CD4-positive, alpha-beta T cell treated with Interferon alpha-2 for 1 hour (primary cell): ENCODE measurements at places on chromosomes 11 and 22.

DNA sequence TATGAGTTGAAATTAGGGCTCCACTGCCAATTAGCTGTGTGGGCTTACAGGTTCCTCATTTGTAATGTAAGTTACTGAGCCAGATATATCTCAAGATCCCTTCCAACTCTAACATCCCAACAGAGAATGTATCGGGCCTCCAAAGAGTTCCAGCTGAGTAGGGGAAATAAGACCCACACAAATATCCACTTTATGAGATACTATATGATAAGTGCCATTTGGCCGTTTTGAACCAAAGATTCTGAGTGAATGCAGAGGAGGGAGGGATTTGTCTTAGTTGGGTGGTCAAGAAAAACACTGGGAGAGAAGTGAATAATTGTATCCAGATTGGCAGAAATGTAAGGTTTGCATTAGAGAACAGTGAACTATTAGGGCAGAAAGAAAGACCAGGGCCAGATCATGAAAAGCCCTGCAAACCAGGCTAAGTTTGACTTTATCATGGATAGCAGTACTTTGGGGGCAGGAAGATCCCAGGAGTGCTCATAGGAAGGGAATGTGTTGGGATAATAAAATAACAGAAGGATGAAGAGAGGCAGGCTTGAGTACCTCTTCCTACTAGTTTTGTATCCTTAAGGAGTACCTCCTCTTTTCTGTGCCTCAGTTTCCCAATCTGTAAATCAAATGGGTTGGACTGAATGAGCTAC lies 63.9 kb downstream of the RPL27A start:
- DNase-seq, result no peak

DNA sequence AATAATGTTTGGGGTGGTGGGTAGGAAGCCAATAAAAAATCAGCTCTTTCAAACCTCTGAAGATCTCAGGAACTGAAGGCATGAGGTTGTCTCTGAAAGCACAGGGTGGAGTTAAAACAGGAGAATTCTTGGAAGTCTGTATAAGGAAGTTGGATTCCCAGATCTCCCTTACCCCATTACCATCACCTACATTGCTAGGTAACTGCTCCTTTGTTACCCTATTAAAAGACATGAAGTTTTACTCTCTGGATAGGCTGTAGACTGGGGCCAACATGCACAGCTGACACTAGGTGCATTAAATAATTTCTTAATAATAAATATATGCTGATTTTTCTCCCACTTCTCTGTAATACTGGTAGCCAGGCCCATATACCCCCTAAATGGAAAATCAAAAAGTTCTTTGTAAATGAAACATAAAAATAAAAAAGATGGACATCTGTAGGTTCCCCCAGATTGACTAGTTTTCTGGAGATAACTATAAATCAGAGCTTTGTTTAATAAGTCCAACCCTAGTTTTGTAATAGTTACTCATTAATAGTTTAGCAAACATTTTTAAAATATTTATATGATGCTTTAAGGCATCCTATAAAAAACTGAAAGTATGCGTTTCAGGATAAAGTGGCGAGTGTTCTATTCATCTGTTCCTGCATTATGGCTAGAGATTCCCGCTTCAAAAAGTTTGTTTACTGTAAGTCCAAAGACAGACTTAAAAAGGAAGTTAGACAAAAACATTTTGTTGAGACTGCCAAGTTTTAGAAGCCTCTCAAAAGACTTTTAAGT lies 63.8 kb downstream of the KIF18A start:
- no peak for DNase-seq

DNA sequence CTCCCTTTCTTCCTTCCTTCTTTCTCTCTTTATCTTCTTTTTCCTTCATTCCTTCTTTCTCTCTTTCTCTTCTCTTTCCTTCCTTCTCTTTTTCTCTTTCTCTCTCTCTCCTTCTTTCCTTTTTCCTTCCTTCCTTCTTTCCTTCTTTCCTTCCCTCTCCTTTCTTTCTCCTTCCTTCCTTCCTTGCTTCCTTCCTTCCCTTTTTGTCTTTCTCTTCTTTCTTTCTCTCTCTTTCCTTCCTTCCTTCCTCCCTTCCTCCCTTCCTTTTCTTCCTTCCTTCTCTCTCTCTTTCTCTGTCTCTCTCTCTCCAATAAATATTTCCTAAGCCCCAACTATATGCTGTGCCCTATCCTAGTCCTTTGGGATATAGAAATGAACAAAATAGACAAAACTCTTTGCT lies 60.5 kb downstream of the CACNG2 start:
- no peak for DNase-seq

DNA sequence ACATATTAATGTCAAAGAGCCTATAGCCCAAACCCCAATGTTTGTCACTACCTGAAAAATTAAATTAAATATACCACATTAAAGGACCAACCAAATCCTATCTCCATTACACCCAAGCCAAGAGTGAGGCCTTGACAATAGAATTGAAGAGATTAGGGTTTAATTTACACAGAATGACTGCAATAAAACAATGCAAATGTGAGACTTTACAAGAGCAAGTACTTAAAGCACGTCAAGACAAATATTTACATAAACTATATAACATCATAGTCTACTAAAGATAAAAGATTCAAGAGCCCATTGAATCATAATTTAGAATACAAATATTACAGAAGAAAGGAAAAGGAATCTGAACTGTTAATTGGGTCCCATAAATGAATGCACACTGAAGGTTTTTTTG lies 85.6 kb downstream of the CADM1 start:
- no peak for DNase-seq

GRCh38 chr11:96235751-96236150 lies 107.2 kb downstream of the MAML2 start:
- no peak for DNase-seq

GRCh38 chr11:10770626-10771254 lies 19.7 kb downstream of the CTR9 start:
- DNase-seq, result no peak

- no peak for DNase-seq
Observed at GRCh38 chr11:107271425-107271824, 186.2 kb downstream of the CWF19L2 start.

DNA sequence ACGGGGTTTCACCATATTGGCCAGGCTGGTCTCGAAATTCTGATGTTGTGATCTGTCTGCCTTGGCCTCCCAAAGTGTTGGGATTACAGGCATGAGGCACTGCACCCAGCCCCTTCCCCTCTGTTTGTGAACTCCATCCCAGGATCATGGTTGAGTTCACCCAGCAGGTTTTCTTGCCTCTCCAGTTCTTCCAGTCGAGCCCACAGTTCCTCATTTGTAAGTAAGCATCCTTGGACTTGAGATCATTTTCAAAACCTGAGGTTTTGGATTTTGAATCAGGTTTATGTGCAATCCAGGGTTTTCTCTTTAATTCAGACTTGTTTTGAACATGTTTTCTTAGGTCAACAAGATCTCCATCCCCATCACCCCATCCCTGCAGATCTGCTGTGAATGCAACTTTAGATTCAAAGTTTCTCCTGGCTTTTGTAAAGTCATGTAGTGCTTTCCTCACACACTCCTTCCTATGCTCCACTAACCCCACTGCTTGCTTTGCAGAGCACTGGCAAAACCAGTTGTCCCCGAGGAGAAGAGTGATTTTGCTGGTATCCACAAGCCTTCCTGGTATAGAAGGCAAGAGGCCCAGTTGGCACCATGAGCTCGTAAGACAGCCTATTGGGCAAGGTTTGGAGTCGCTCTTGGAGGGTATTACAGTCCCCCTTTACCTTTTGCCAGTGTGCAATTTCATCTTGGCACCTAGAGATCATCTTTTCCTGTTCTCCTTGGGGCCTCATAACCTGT lies 14.7 kb upstream of the VPREB1 start:
- DNase-seq, result no peak

DNA sequence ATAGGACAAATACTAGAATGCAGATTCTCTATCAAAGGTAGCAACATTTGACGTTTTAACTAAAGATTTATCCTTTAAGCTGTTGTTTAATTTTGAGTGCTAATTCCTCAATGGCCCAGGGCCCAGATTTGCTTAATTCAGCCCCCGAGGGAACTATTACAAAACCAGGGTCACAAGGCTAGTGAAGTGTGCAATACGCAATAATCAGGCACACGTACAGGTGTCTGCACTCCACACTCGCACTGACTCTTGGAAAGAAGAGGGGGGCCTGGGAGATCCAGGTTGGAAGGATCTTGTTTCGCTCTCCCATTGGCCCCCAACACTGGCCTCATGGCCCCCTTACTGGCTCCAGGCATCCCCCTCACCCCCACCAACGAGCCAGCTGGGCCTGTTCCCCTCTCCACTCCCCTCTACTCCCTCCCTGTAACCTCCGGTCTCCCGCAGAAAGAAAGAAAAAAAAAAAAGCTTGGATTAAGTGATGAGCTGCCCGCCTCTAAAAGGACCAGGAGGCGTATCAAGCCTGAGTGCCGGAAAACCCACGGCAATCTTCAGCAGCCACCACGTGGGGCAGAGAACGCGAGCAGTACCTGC lies 2.2 kb upstream of the KIRREL3 start:
- no peak for DNase-seq

DNA sequence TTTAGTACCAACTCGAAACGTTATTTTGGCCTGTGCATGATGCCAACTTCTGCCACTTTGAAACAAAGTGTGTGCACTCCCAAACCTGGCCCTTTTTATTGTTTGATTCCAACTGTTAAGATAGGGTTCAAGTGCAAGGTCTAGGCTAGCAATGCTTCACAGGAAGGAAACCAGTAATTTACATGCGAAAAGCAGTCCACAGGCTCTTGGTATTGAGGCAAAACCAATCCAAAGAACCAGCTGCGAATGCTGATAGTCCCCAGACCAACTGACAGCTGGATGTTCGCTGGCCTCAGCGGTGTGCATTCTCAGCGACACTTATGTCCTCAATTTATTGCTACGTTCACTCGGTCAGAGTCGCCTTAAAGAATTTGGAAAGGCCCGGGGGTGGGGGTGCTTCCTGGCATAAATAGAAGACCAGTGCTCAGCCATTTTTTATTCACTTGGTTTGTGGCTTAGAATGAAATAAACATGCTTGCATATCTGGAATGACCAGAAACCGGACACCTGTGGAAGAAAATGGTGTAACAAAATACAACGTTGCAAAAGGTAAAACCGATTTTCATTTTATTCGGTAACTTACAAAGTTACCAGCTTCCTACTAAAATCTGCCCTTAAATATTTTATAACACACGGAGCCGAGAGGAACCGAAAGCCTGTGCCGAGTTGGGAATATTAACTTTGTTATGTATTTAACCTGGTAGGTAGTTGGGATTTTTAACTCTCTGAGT lies 1.6 kb downstream of the CPT1A start:
- DNase-seq, result no peak

- no peak for DNase-seq
Observed at GRCh38 chr11:75279273-75279672, 38.7 kb downstream of the TPBGL start.

DNA sequence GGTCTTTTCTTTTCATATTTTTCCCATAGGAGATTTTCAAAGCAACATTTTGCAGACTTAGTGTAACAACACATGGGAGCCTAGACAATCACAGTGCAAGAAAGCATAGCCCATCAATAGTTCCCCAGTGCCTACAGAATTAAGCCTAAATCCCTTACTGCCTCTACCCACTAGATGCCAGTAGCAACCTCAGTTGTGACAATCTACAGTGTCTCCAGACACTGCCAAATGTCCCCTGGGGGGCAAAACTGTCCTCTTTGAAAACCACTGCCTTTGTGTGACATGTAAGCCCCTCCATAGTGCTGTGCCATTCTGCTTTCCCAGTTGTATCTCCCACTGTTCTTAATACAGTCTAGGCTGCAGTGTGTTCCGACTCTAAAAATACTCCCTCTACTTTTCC lies 1329.0 kb downstream of the LRRC4C start:
- DNase-seq, result no peak

DNA sequence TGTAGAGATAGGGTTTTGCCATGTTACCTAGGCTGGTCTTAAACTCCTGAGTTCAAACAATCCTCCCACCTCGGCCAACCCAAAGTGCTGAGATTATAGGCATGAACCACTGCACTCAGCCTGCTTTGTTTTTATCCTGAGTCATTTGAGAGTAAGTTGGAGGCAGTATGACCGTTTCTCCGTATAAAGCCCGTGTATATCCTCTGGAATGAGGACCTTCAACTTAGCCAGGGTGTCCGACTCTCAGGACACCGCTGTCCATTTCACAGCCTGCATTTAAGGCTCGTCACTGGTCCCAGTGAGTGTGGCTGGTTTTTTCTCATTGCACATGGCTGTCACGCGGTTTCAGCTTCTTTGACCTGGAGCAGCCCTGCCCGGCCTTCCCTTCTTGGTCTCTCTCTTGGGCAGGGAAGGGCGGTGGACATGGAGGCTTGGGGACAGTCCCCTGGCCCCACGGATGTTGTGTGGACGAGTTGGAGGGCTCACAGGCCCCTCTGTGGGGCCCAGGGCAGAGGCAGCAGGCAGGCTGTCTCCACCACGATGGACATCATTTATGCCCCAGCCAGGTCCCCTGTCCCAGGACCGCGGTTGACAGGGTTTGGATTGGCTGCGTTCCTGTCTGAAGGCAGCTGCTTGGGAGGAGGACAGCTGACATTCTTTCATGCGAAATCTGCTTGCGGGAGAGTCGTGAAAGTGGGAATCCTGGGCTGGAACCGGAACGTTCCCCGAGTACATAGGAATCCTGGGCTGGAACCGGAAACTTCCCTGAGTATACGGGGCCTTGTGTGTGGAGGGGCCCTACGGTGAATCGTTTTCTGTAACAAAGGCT lies 93.3 kb downstream of the KCNQ1 start:
- no peak for DNase-seq

- DNase-seq, result no peak
Observed at GRCh38 chr11:43223026-43223425, 88.8 kb upstream of the API5 start.

DNA sequence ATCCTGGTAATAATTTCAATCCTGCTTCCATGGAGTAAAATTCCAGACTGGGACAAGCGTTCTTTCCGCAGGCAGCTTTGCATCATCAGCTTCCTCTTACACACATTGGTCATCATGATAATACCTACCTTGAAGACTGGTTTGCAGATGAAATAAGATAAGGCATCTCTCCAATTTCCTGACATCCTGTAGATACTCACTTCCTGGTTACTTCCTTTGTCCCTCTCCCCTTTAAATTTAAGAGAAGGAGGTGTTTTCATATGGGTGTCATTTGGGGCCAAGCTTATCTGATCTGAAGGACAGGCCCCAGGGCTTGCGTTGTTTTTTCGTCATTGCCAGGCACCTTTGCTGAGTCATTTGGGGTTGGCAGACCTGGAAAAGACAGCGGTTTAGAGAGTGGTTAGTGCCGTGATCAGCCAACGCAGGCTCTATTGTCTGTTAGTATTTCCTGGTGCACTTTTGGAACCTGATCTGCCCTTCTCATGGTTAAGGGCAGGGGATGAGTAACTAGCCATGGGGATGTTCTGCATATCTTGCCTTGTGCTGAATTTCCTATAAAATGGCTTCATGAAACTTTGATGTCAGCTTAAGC lies 24.1 kb downstream of the GRAMD1B start:
- DNase-seq, result peak; percentile 59

DNA sequence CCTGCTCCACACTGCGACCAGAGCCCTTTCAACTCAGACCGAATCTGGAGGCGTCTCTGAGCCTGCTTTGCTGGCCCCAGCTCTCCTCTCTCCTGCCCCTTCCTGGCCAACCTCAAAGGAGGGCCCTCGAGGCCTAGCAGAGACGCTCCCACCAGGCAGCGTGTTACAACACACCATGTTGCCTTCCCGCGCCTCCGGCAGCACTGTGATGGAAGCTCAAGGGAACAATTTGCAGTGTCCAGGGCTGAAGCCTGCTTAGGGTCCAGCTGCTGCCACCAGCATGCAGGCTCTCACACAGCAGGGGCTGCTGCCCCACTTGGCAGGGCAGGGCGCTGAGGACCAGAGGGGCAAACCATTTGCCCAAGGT lies 18.4 kb downstream of the LINC01488 start:
- no peak for DNase-seq

GRCh38 chr22:41682033-41682807 lies 6.4 kb downstream of the SNU13 start:
- peak; percentile 87 for DNase-seq
